ENCODE measurements at places on chromosomes 4 and X.

GRCh38 chr4:171639540-171639939 is 173.7 kb upstream of the GALNTL6 start:
- DNase-seq: peak; percentile 17

DNA sequence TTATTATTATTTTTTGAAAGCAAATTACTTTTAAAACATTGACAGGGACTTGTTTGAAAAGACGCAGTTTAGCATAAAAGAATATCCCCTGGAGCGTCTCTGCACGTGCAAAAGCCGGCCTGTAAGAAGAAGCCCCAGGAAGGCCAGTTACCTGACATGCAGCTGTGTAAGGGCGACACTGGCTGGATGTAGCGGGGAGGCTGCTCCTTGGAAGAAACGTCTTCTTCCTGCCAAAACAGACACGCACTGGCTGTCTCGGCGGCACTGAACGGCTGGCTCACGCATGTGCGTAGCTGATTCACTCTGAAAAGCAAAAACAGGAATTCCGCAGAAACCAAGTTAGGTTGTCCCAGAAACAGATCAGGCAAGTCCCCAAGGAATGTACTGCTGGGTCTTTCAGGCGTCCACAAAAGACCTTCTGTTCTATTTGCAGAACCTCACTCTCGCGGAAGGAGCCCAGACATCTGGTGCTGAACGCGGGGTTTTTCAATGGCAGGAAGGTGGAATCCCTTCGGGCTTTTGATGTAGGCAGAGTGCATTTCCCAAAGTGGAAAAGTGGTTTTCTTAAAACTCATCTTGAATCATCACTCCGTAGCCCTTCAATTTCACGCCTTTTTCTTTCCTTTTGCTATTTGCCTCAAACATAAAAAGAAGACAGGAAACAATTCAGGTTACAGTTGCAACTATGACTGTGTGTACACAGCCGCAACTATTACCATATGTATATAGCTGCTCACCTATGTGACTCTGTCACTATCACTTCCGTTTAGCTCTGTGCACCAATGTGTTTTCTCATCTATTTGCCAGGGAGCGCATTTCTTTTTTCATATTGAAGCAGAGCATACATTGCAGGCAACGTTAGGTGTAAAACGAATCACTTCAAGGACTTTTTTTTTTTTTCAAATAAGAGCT is 38.1 kb upstream of the ARSH start:
- DNase-seq: no peak

GRCh38 chrX:112835019-112835418 is 5.6 kb downstream of the AMOT start:
- DNase-seq: no peak

- DNase-seq: no peak
Measured at GRCh38 chr4:41658163-41658562, 90.4 kb downstream of the PHOX2B start.

DNA sequence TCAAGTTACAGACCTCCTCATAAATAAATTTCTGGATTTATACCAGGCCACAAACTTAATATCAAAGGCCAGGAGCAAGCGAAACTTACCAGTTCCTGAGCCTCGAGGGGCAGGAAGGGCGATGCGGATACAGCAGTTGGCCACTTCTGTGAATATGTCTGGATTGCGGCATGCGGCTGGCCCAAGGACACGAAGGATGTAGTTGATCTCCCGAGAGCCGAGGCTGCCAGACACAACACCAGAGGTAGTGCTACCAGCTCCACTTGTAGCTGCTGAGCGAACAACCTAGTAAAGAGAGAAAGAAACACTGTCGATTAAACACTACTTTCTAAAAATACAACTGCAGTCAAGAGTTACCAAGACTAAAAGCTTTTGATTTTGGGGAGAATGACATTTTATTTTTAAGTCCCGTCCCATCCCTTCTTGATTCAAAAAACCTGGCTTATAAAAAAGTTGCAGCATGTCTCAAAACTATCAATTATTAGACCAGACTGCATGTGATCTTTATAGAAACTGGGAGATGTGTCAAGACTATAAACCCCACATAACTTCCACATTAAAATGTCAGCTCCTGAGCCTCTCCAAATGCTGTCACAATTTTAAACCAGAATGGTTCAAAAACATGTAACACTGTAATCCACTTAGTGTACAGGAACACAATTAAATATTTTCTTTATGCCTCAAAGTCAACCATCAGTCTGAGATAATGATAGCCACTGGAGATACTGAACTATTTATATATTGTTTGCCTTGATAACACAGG is 105.6 kb downstream of the HUWE1 start:
- no peak for DNase-seq

DNA sequence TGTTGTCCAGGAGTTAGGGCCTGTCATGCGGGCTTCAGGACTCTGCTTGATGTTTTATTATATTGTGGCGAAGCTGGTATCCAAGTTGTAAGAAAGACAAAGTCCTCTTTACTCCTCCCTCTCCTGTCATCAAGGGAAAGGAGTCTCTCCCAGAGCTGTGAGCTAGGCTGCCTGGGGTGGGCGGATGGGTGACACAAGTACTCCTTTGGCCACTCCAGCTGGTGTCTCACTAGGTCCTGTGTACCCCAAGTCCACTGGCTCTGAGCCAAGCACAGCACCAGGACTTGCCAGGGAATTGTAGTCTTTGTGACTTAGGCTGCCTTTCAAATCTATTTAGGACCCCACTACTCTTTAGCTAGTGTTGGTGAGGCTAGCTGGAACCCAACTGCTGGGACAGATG is 36.7 kb upstream of the RPS6KA6 start:
- no peak for DNase-seq

- DNase-seq: no peak
Measured at GRCh38 chr4:71287305-71287704, 51.5 kb upstream of the SLC4A4 start.

- peak; percentile 63 for DNase-seq
Measured at GRCh38 chr4:107719207-107719921, 670 bp downstream of the PAPSS1 start.

- DNase-seq: no peak
Measured at GRCh38 chrX:121336831-121337421, 289.5 kb downstream of the GLUD2 start.

DNA sequence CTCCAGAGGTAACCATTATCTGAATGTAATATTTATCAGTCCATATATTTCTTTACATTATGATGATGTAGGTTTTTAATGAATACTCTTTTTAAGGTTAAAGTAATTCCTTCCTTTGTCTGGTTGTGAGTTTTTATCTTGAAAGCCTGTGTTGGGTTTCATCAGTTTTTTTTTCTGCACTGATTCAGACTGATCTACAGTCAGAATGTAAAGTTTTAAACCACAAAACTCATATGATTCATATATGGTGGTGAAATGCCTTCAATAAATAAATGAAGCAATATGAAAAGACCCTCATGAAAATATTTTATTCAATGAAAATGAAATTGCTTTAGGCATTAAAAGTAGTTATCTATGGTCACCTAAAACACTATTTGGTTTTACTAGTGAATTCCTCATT is 47.1 kb downstream of the SORBS2 start:
- DNase-seq: no peak

- no peak for DNase-seq
Measured at GRCh38 chr4:11430536-11430935, 1.8 kb upstream of the HS3ST1 start.

- no peak for DNase-seq
Measured at GRCh38 chr4:71446479-71447081, 107.8 kb downstream of the SLC4A4 start.

DNA sequence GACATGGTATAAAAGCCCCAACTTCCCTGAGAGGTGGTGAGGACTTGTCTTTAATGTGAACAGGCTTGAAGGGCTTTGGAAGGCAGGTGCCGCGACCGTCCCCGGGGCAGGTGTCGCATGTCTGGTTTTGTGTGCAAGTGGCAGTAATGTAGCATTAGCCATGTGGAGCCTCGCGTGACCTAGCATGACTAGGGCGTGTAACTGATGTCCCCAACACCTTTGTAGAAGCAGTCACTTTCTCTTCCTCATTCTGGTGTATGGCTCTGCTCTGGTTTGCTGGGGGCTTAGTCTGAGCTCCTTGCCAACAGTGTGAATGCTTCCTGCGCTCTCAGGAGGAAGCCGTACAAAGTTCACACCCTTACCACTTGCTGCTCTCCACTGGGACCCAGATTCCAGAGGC is 145.7 kb downstream of the AMMECR1 start:
- DNase-seq: no peak

- DNase-seq: peak; percentile 87
Measured at GRCh38 chrX:46912098-46912602, at the start of gene JADE3. Gene JADE3, plus strand, starts transcription at chrX:46912421. Its CDS starts 72,474 bp downstream, at chrX:46984895.

DNA sequence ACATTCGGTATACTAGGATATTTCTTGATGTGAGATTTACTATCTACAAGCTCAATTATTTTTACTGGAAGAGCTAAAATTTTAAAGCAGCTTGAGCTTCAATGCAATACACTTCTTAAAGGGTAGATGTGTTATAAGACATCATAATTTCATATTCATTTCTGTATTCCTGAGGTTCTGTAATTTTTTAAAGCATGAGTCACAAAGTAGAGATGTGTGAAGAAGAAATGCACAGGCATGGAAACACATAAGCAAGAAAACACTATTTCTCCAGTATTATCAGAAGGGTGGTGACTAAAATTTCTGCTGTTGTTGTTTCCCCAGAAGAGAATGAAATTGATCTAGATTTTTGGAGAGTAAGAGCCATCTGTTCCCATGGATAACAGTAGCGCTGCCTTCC is 72.6 kb downstream of the INPP4B start:
- DNase-seq: no peak

DNA sequence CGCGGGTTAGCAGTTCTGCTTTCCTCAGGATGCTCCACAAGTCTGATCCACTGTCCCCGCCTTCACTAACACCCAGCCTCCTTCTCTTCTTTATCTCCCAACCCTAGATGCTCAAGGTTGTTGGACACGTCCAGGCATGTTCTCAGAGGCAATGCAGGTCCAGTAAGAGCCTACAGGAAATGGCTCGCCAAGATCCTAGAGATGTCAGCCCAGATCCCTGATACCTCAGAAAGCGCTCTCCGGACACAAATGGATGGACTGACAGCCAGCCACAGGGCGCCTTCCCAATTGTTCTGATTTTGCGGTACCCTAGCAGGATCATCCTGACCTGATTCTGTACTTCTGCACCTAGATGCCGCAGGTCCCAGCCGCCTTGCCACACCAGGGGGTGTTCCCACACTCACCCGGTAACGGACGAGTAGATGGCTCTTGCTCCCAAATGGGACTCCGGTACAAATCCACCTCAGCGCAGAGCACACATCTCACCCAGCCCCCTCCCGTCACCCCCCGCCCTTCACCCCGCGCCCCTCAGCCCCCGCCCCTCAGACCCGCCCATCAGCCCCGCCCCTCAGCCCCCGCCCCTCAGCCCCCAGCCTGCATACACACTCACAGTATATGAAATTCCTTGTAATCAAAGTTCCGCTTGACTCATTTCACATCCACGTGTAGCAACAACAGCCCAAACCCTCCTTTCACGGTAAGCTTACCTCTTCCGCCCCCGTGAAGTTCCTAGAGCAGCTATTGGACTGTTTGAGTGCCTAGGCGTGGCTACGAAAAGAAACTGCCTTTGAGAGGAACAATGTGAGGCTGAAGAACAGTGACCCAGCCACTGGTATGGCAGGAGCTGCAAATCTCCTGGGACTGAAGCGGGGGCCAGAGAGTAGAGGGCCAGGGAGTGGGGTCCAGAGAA is at the start of gene EDA2R:
Gene EDA2R (minus strand): TSS at position 488 of the 910 bp plus-strand sequence. CDS start 23,058 bp downstream, outside the sequence.
- peak; percentile 73 for DNase-seq

DNA sequence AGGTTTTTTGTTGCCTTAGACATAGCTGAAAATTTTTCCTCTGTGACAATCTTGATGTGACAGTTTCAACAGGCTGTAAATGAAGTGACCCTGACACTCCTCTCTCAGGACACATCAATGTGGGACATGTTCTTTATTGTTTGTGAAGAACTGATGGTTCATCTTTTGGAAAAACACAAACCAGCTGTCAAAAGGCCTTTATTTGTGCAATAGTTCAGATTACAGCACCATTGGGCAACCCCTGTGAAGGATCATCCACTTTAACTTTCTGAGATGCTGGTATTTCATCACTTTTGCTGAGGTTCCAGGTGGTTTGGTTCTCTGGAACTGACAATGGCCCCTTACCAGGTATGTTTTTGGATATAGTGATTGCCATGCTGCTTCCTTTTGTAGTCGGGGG is 40.3 kb downstream of the OSTC start:
- no peak for DNase-seq

DNA sequence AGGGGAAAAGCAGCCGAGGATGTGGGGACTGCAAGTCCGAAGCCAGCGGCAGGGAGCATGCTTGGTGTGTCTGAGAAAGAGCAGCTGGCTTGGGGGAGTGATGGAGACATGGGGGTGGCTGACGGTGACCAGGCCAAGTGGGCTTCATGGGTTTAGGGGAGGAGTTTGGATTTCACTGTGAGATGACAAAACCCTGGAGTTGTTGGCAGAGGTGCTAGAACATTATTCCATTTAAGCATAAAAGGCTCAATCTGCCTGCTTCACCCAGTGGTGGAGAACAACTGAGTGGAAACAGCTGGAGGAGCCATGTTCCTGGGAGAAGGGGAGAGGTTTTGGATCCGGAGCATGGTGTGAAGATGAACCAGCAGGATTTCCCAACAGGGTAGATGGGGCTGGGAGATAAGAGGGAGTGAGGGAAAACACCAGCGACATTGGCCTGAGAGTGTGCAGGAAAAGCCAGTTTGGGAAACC is 318.0 kb upstream of the TAPT1 start:
- no peak for DNase-seq

GRCh38 chrX:34275699-34276098 is 143.6 kb upstream of the FAM47A start:
- DNase-seq: no peak

DNA sequence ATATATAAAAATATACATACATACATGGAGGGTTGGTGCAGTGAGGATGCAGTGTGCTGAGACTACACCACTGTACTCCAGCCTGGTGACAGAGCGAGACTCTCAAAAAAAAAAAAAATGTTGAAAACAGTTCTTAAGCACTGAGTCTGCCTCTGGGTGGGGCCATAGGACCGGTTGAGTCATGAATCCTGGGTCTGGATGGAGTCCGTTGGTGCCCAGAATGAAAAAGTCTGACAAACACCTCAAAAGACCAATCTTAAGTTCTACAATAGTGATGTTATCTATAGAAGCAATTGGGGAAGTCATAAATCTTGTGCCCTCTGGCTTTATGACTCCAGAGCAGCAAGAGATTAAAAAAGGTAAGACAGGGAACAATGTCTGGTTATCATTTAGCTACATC is 70.4 kb downstream of the FGFBP1 start:
- peak; percentile 24 for DNase-seq

- DNase-seq: peak; percentile 22
Measured at GRCh38 chr4:182478475-182478874, 235.3 kb downstream of the TENM3 start.

GRCh38 chrX:20965270-20966044 is 408.8 kb upstream of the CNKSR2 start:
- DNase-seq: no peak

DNA sequence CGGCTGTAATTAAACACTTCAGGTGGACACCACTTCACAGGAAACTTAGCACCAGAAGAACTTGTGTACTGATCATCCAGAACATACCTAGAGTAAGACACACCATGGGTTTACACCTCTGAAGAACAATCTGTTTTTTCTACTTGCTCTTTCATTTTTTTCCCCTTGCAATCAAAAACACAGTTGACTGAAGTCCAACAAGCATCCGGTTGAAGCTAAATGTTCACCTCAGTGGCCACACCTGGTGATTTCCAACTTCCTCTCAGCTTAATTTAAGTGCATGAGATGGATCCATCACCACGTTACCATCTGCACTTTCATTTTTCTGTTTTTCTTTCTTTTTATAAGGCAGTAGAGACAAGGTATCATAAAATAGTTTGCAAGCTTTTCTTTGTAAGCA is 4.9 kb upstream of the TXK start:
- no peak for DNase-seq

All from KBM-7 (cell line).